Small intestine (tissue), 16 donors: ENCODE measurements at places on chromosomes 16 and 17. TPM values are rescaled to one million over a fixed set of nuclear protein-coding genes. Genes with fewer than 3 reads are reported as not detected.

GRCh38 chr16:46961373-46962353 is 11.8 kb downstream of the DNAJA2 start:
- no peaks in the 10 kb centered on the region for H3K27me3 ChIP-seq
- no peak overlapping the region for H3K27ac ChIP-seq
- peaks cover 36% of the 10 kb centered on the region for H3K36me3 ChIP-seq
- DNase-seq = no peak

GRCh38 chr17:12231355-12231682 is 210.6 kb downstream of the MAP2K4 start:
- DNase-seq = no peak
- H3K27ac ChIP-seq = no peak overlapping the region
- no peaks in the 10 kb centered on the region for H3K36me3 ChIP-seq
- no peaks in the 10 kb centered on the region for H3K4me1 ChIP-seq

- no peaks in the 10 kb centered on the region for H3K36me3 ChIP-seq
- no peak overlapping the region for H3K27ac ChIP-seq
- H3K4me1 ChIP-seq = no peaks in the 10 kb centered on the region
- DNase-seq = no peak
- no peaks in the 10 kb centered on the region for H3K27me3 ChIP-seq
Measured at GRCh38 chr16:29763326-29763725, 14.7 kb upstream of the ZG16 start.

DNA sequence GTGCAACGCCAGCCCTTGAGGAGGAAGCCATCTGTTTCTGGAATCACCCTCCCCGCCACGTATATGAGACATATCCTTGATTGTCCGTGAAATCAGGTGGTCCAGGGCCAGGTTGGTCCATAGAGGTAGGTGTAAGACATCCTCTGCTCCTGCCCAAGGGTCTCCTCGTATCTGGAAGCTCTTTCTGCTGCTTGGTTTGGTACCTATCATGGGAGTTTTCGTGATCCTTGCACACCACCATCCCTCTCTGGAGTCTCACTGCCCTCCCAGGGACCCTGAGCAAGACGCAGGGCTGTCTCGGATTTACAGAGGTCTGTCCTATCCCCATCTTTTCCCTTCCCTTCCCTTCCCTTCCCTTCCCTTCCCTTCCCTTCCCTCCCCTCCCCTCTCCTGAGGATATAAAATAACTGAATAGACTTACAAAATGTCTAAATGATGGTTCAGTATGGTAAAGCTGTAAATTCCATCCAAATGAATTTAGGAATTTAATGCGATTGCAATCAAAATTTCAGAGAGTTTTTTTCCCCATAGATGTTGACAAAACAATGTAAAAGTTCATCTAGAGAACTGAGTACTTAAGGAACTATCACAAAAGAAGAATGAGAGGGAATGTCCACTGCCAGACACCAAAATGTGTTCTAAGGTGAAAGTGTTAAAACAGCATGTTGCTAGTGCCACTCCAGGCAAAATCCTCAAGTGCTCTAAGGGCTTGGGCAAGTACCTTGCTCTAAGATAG is 2.0 kb upstream of the CCDC42 start:
- peaks cover 5% of the 10 kb centered on the region for H3K27me3 ChIP-seq
- H3K36me3 ChIP-seq = no peaks in the 10 kb centered on the region
- H3K4me1 ChIP-seq = peaks cover 5% of the 10 kb centered on the region
- no peak for DNase-seq

DNA sequence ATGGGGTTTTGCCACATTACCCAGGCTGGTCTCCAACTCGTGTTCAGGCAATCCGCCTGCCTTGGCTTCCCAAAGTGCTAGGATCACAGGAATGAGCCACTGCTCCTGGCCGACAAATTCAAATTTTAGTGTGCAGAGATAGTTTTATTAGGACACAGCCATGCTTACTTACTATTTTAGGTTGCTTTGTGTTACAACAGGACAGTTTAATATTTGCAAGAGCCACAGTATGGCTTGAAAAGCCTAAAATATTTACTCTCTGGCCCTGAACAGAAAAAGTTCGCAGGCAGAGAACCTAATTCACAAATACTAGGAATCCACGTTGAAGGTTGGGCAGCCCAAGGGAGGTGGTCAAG is 12.6 kb upstream of the ETV4 start:
- no peaks in the 10 kb centered on the region for H3K36me3 ChIP-seq
- DNase-seq = no peak
- H3K27me3 ChIP-seq = peaks cover 4% of the 10 kb centered on the region
- no peak overlapping the region for H3K4me3 ChIP-seq

GRCh38 chr17:28204751-28205150 is 114.2 kb upstream of the TMEM97 start:
- no peaks in the 10 kb centered on the region for H3K27me3 ChIP-seq
- no peaks in the 10 kb centered on the region for H3K4me1 ChIP-seq
- DNase-seq = no peak
- no peak overlapping the region for H3K4me3 ChIP-seq

The GRAP gene
- polyA plus RNA-seq = 2.7 TPM

The TMEM92 gene
- 53.5 TPM for polyA plus RNA-seq

The DPEP2 gene
- polyA plus RNA-seq = 3.2 TPM

DNA sequence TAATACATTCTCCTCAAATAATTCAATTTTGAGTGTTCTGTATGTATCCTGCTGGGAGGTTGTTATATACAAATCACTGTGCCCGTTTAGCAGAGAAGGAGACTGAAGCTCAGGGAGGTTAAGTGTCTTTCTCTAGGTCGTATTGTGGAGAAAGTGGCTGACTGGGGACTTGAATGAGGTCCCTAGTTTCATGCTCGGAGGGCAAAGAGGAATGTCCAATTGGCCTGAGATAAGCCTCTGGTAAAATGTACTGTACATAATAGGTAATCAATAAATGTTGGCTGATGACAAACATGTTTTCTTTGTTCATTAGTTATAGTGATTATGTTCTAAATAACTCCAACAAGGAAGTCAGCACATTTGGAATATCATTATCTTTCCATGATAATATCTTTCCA is 442.6 kb downstream of the UTP18 start:
- H3K27ac ChIP-seq = no peak overlapping the region
- no peak overlapping the region for H3K4me3 ChIP-seq
- no peaks in the 10 kb centered on the region for H3K36me3 ChIP-seq
- no peaks in the 10 kb centered on the region for H3K27me3 ChIP-seq

DNA sequence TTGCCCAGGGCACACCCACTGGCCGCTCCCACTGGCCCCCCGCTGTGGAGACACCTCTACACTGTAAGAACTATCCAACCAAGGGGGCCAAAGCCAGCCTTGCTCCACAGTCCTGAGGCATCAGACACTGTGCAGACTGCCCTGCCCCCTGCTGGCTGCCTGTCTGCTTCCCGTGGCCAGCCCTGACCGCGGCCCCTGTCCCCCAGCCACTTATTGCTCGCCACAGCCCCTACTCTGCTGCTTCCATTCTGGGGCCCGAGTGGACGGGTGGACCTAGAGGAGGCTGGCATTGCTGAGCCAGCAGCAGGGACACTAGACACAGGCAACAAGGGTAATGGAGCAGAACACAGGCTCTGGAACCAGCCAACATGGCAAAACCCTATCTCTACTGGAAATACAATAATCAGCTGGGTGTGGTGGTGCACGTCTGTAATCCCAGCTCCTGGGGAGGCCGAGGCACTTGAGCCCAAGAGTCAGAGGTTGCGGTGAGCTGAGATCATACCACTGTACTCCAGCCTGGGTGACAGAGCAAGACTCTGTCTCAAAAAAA is 19.7 kb upstream of the LRRC37A3 start:
- H3K4me3 ChIP-seq = no peak overlapping the region
- H3K27ac ChIP-seq = no peak overlapping the region
- H3K27me3 ChIP-seq = no peaks in the 10 kb centered on the region
- H3K4me1 ChIP-seq = no peaks in the 10 kb centered on the region
- DNase-seq = peak; percentile 53

DNA sequence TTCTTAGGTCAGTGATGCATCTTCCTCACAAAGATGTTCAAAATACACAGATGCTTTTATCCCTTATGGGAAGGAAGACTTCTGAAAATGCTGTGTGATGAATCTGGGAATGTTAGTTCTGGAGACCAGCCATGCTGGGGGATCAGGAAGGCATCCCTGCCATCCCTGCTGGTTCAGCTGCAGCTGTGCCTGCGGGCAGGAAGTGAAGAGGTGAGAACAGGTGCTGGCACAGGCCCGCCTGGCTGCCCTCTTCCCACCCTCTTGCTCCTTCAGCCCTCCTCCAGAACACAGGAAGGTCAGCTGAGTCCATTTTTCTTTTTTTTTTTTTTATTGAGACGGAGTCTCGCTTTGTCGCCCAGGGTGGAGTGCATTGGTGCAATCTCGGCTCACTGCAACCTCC is 15.2 kb downstream of the RAB11FIP3 start:
- no peak overlapping the region for H3K4me3 ChIP-seq
- no peak for DNase-seq
- no peaks in the 10 kb centered on the region for H3K27me3 ChIP-seq
- no peak overlapping the region for H3K27ac ChIP-seq
- no peaks in the 10 kb centered on the region for H3K36me3 ChIP-seq

DNA sequence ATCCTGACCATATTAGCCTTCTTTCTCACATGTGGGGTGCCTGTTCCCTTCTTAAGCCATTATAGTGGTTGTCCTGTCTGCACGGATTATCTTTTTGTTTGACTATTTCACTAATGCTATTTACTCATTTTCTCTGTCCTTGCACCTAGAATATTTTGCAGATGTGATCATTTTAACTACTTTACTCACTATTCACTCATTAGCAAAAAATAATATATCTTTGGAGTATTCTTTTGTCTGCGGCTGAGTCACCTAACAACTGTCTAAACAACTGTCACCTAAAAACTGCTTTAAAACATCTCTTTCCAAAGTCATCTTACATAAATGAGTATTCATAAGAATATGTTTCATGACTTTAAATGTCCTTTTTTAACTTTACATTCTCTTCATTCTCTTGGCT is 87.4 kb downstream of the KCNJ2 start:
- H3K27ac ChIP-seq = no peak overlapping the region
- no peaks in the 10 kb centered on the region for H3K27me3 ChIP-seq
- no peaks in the 10 kb centered on the region for H3K4me1 ChIP-seq
- no peak overlapping the region for H3K4me3 ChIP-seq
- DNase-seq = no peak

- no peak for DNase-seq
- H3K36me3 ChIP-seq = no peaks in the 10 kb centered on the region
- H3K4me1 ChIP-seq = no peaks in the 10 kb centered on the region
- no peaks in the 10 kb centered on the region for H3K27me3 ChIP-seq
- no peak overlapping the region for H3K27ac ChIP-seq
Measured at GRCh38 chr16:51450376-51450775, 299.3 kb upstream of the SALL1 start.

DNA sequence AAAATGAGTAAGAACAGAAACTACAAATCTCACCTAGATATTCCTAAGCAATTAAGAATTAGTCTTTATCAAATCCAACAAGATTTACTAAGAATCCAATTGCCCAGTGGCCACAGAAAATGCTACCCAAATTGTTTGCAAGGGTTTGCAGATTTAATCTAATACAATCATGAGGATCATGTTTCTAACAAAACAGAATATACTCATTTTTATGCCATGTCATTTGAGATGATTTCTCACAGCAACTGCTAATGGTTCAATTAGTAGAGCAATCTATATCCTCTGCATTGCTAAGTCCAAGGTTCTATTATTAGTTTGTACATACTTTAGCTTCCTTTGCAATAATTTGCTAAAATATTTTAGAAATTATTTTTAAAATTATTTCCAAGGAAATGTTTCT is 41.2 kb downstream of the HELZ start:
- H3K36me3 ChIP-seq = peaks cover 9% of the 10 kb centered on the region
- no peaks in the 10 kb centered on the region for H3K4me1 ChIP-seq
- H3K4me3 ChIP-seq = no peak overlapping the region
- H3K27ac ChIP-seq = no peak overlapping the region
- H3K27me3 ChIP-seq = no peaks in the 10 kb centered on the region
- no peak for DNase-seq

GRCh38 chr16:13779676-13780075 is 140.3 kb upstream of the ERCC4 start:
- no peak overlapping the region for H3K27ac ChIP-seq
- H3K4me1 ChIP-seq = no peaks in the 10 kb centered on the region
- no peak for DNase-seq
- no peaks in the 10 kb centered on the region for H3K36me3 ChIP-seq
- H3K27me3 ChIP-seq = no peaks in the 10 kb centered on the region

GRCh38 chr17:39926588-39927100 is 757 bp downstream of the ORMDL3 start:
- H3K4me3 ChIP-seq = peak overlapping the region; percentile 87
- H3K36me3 ChIP-seq = peaks cover 17% of the 10 kb centered on the region
- no peaks in the 10 kb centered on the region for H3K27me3 ChIP-seq
- peak overlapping the region; percentile 89 for H3K27ac ChIP-seq

- H3K4me3 ChIP-seq = no peak overlapping the region
- H3K4me1 ChIP-seq = no peaks in the 10 kb centered on the region
- H3K27ac ChIP-seq = peak overlapping the region; percentile 9
- no peak for DNase-seq
- H3K36me3 ChIP-seq = no peaks in the 10 kb centered on the region
Measured at GRCh38 chr16:57889960-57890751, 80.8 kb downstream of the CNGB1 start.

DNA sequence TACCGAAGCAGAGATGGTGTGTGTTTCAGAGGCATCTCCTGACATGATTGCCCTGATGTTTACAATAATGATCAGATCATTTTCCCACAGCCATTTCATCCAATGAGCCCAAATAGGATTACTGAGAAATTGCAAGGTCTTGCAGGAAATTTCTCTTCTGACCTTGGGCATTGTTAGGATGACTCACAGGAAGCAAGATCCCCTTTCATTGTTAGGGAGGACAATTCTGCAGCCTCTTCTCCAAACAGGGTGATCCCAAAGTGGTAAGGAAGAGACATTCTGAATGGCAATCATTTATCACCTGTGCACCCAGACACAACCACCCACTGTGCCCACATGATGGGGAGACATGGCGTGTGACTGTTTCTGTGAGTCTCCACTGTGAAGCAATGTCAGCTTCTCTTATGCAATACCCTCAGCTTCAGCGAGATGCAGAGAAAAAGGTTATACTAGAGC is 306.7 kb upstream of the XYLT1 start:
- no peak overlapping the region for H3K27ac ChIP-seq
- no peaks in the 10 kb centered on the region for H3K4me1 ChIP-seq
- no peak overlapping the region for H3K4me3 ChIP-seq

- no peaks in the 10 kb centered on the region for H3K27me3 ChIP-seq
- H3K27ac ChIP-seq = no peak overlapping the region
- H3K4me3 ChIP-seq = no peak overlapping the region
- DNase-seq = no peak
Measured at GRCh38 chr16:72125635-72126428, 32.2 kb downstream of the DHX38 start.

- H3K27me3 ChIP-seq = no peaks in the 10 kb centered on the region
- H3K36me3 ChIP-seq = no peaks in the 10 kb centered on the region
- H3K4me1 ChIP-seq = peaks cover 72% of the 10 kb centered on the region
- H3K27ac ChIP-seq = peak overlapping the region; percentile 74
Measured at GRCh38 chr16:70689970-70690891, 4.4 kb upstream of the MTSS2 start.
